ENCODE measurements at places on chromosomes 5 and 9. TPM values are rescaled to one million over a fixed set of nuclear protein-coding genes. Genes with fewer than 3 reads are reported as not detected.

DNA sequence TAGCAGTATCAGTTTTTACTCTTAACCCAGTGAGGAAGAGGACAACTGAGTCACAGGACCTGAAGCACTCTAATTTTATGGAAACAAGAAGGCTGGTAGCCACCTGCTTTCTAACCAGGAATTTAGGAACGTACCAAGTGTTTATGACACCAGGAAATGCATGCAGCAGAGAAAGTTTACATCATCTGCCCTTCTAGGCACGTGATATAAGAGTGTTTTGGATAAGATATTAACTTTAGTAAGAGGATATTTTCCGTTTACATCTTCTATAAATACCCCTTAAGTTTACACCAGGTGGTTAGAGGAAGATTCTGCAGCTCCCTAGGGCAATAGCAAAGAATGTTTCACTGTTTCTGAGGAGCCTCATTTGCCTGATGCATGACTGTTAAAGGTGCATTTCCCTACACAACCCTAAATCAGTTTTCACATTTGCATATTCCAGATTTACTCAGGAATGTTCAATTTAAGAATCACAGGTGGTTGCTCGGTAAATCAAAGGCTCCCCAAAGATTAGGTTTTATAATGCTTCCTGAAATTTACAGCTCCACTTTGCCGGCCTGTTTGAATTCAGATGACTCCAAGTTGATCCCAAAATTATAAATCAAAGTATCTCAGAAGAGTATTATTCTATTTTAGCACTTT, 1.8 kb downstream of the TSC1 start:
- ATAC-seq, result no peak

DNA sequence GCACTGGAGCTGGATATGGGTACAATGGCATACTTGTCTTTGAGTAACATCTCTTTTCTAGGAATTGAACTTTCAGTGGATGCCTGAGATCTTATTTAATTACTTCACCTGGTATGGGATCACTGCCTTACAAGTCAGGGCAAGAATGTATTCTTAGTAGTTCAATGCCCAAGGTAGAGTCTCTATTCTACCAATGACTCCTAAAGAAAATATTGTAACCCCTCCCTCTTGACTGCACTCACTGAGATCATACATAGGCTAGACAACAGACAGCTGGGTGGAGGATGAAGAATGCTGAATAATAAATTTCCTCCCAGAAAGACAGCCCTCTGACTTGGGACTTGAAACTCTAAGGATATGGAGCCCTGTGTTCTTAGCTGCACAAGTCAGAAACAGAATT, 1216.3 kb upstream of the ACO1 start:
- ATAC-seq, result no peak

GPR21 gene
- 0.95 TPM for total RNA-seq

DNA sequence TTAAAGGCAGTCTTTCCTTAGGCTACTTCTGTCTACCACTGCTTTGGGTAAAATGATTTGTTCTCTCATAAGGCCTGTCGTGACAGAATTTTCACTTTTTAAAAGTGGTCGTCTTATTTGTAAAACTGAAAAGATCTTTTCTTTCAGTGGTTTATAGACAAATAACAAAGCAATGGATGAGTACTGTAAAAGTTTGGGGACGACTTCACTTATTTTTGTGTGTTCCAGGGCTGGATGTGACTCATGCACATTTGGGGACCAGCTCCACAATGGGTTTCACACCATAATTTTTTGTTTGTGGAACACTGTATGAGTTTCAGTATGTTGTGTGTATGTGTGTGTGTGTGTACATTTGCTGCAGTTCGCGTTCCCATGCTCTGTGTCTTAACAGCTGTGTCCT, 53.6 kb downstream of the ARHGAP26 start:
- no peak for ATAC-seq

DNA sequence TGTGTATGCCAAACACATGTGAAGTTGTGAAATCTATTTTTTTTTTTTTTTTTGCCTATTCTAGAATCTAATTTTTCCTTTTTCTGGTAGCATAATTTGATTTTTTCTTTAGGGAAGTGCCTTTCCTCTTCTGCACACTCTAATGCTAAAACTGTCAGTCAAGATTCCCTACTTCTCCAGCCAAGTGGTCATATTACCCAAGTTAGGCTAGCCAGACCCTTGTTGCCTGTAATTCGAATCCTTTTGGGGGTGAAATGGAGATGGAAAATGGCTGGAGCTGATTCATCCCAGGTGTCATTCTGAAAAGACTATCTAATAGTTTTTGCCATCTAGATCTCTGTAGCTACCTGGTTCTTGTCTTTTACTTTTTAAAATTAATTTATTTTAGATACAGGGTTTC, 24.8 kb upstream of the UBAP1 start:
- ATAC-seq, result no peak

TNFAIP8 gene
- total RNA-seq, result 129 TPM

CER1 gene
- total RNA-seq, result not detected

GRCh38 chr5:35003018-35003957, 44.5 kb downstream of the AGXT2 start:
- peak; percentile 64 for ATAC-seq

DNA sequence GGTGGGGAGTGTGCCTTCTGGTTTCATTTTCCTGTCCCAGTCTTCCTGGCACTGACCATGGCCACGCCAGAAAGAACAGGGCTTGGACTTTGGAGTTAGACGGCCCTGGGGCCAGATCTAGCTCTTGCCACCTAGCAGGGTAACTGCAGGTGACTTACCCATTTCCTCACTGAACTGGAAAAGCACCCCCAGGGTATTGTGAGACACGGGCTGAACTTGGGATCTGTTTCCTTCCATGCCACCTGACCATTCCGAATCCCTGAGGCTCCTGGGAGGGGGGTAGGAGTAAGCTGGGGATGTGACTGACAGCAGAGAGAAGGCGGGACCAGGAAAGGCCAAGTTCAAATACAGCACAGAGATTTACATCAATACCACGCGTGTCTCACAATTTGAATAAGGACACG, 9.4 kb downstream of the HNRNPAB start:
- no peak for ATAC-seq

HK3 gene
- 0.76 TPM for total RNA-seq

GRCh38 chr5:40514976-40515375, 164.7 kb upstream of the PTGER4 start:
- ATAC-seq, result no peak

DNA sequence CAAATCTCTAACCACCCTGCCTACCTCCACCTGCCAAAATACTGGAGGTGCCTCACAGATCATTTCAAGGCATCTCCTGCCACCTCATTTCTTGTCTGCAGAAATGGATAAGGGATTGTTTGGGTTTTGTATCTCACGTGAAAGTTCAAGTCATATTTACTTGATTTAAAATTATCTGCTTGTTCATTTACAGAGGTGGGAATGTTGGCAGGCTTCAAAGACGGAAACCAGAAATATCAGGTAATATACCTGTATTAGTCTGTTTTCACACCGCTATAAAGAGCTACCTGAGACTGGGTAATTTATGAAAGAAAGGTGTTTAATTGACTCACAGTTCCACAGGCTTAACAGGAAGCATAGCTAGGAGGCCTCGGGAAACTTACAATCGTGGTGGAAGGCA, 85.4 kb downstream of the CAAP1 start:
- no peak for ATAC-seq

GRCh38 chr9:135588886-135589595, 27.5 kb downstream of the PAEP start:
- ATAC-seq, result no peak

DNA sequence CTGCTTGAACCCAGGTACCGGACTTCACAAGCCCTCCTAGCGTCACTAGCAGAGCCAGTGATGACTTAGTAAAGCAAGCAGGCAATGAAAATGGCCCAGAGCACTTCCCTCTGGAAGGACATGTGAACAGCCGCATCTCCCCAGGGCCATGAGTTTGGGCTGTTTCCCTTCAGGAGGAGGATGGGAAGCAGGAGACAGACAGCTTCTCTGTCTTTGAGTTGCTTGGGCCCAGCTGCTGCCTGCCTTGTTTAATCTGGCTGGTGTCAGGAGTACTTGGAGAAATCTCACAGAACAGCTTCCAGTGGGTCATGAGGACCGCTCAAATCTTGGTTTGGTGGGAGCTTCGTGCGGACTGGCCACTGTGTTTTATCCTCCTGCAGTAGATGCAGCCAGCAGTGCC, 25.4 kb upstream of the WWC1 start:
- no peak for ATAC-seq

DNA sequence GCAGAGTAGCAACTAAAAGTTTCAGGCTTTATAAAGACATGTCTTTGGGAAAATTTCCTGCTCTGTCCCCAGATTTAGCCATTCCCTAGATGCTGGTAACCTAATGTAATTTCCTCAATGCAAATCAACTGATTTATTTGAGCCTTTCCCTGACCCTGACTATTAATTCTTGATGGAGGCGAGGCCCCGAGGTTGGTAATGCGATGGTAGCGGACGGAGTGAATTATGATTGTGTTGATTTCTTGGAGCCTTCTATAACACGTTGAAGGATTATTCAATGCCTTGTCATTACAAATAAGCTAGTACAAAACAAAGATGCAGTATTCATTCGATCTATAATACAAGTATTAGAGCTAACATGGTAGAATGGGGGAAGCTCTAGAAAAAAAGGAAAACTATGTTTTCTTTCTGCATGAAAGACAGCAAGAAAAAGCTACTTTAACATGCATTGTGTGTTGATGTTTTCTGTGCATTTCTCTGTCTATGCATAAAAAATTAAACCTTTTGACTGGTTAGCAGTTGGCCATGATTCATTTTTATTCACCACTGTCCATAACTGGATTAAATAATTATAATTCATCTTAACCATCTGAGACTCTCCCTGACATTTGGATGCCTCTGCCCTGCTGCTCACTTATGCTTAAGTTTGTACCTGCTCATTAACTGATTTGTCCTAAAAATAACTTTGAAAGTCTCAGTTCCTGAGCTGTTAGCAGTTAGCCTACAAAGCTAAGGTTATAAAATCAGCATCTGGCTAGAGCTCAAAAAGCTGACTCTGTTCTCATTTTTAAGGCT, 490.2 kb upstream of the NUDT12 start:
- no peak for ATAC-seq

GRCh38 chr5:11310158-11310557, 549.1 kb upstream of the DAP start:
- no peak for ATAC-seq

GRCh38 chr9:124551472-124552272, 44.5 kb upstream of the NR5A1 start:
- ATAC-seq, result peak; percentile 88

VLDLR gene
- total RNA-seq, result 10.9 TPM

DNA sequence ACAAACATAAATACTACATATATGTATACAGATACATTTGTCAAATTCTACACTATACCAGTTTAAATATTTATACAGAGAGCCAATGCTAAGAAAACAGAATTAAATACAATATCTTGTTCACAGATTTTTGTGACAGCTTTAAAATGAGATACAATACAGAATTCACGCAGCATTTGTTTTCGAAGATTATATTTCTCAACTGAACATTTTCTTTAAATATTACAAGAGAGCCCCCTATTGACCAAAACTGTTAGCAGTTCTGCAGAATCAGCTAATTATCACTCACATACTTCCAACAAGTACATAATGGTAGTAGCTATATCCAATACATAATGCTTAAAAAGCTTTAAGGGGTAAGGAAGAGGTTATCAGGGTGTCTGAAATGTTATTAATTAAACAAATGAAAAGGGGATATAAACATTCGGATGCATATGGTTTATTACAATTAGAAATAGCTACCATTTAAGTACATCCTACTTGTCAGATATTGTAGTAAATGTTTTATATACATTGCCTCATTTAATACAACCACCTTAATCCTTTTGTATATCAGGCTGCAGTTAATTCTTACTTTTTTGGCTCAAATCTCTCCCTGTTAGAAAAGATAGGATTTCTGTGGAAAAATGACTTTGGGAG, 31.7 kb downstream of the ZDHHC21 start:
- no peak for ATAC-seq

HTR4 gene
- not detected for total RNA-seq

- ATAC-seq, result peak; percentile 13
Measured at GRCh38 chr9:133147412-133148198, 16.1 kb downstream of the GBGT1 start.

STPG3 gene
- total RNA-seq, result not detected

- no peak for ATAC-seq
Measured at GRCh38 chr5:148626081-148626613, 28.2 kb downstream of the HTR4 start.

GRCh38 chr5:15495026-15495425, 5.0 kb upstream of the FBXL7 start:
- ATAC-seq, result no peak

GRCh38 chr9:128024761-128025308, 42.3 kb downstream of the NAIF1 start:
- ATAC-seq, result no peak

GRCh38 chr5:14157493-14157782, 14.3 kb downstream of the TRIO start:
- ATAC-seq, result no peak

DNA sequence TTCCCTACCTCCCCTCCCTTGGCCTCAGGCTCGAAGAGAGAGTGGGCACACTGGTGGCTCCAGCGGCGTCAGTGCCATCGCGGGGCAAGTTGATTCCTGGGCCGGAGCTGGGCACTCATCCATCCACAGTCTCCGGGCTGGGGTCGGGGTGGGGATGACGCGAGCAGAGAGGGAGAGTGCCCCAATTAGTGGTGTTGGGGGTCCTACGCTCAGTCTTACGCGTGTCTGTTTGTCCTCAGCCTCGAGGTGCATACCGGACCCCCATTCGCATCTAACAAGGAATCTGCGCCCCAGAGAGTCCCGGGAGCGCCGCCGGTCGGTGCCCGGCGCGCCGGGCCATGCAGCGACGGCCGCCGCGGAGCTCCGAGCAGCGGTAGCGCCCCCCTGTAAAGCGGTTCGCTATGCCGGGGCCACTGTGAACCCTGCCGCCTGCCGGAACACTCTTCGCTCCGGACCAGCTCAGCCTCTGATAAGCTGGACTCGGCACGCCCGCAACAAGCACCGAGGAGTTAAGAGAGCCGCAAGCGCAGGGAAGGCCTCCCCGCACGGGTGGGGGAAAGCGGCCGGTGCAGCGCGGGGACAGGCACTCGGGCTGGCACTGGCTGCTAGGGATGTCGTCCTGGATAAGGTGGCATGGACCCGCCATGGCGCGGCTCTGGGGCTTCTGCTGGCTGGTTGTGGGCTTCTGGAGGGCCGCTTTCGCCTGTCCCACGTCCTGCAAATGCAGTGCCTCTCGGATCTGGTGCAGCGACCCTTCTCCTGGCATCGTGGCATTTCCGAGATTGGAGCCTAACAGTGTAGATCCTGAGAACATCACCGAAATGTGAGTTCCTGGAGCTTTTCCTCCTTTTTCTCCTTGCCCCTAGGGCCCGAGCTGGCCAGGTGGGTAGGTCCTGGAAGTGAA, 861 bp downstream of the NTRK2 start:
- ATAC-seq, result no peak

- ATAC-seq, result peak; percentile 91
Measured at GRCh38 chr5:129114539-129115193, 20.1 kb downstream of the ISOC1 start.

GNA14 gene
- total RNA-seq, result not detected

UBE2QL1 gene
- not detected for total RNA-seq

CYLC2 gene
- not detected for total RNA-seq

DNA sequence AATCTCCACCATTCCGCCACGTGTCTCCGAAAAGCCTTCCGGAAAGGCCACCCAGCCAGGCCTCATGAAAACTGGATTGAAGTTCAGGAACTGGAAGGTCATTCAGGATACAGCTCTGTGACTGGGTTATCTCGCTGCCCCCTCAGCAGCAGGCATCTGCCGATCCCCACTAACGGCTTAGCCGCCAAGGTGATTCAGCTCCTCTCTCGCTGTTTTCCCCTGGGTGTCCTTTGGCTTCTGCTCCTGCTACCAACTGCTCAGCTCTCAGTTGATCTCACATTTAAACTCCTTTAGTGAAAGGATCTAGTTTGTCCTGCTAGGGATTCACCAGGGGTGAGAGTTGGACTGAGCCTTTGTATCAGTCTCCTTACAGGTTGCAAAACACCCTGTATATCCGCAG, 2.2 kb upstream of the GDNF start:
- ATAC-seq, result no peak

All from activated T-helper 17 cell treated with anti-CD3 and anti-CD28 coated beads, Interleukin-2, amount 50 U/mL, for 72 hours (primary cell).